ENCODE measurements at places on chromosomes 7 and 10.

- DNase-seq: no peak
These were observed 284.6 kb downstream of the KLF6 start for GRCh38 chr10:3500408-3500856.

- no peak for DNase-seq
These were observed 104.7 kb downstream of the CPXM2 start for GRCh38 chr10:123786896-123787295.

DNA sequence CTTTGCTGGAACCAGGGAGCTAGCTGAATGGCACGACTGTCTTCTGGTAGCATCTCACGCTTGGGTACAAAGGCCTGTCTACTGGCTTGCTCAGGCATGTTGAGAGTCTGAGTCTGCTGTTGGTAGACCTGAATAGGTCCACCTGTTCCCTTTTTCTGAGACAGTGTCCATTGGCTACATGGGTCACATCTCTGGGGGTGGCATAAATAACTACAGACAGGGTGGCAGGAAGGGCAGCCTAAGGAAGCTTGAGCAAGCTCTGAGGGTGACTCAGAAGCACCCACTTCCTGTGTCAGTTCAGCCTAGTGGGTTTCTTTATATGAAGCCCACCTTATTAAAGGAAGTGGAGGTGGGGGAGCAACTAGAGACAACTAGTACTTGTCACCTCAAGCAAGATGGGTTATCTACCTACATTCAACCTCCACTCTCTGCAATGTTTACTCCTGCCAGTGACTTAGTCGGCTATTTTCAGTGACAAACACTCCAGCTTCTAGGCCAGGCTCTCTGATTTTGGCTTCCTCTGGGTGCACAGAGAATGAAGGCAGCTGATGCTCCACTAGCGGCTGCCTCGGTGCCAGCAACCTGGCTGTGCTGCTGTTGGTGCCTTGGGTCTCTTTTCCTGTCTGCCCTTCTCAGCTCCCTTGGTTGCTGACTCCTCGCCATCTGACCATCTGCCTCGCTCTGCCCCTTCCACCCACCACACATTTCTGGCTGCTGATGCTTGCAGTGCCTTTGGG lies 5.7 kb upstream of the ZYX start:
- DNase-seq: peak; percentile 51

DNA sequence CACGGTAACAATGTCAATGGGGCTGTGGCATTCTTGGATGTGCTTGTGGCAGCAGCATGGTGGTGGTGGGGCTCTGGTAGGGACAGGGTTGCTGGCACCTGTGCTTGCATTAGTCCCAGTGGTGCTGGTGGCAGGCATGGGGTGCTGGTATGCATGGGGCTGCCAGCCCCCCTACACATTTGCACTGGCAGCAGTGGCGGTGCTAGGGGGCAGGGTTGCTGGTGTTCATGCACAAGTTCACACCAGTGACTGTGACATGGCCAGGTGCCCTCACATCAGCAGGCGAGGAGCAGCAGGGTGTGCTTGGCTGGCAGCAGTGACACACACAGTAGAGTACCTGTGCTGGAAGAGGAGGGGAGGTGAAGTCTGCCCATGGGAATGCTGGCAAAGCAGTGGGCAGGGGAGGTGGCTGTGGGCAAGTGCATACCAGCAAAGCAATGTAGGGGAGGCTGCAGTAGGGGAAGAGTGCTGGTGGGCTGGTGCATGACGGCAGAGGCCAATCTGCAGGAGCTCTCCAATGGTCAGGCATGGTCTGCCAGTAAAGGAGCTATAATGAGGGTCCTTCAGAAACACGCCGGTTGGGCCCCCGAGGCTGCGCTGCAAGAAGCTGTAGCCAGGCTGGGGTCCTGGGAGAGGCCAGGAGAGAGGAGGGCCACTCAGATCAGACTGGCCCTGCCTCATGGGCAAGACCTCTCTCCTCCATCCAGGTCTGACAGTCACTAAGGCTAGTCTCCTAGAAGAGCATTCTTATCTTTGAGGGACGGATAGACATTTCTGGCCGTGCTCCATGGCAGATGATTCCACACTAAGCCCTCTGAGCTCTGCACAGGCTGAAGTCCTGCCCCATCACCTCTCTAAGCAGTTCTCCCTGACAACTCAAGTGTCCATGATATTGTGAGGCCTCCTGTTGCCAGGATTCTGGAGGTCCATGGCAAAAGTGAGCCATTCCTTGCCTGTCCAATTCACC lies 406.4 kb downstream of the SEMA3D start:
- DNase-seq: peak; percentile 72

DNA sequence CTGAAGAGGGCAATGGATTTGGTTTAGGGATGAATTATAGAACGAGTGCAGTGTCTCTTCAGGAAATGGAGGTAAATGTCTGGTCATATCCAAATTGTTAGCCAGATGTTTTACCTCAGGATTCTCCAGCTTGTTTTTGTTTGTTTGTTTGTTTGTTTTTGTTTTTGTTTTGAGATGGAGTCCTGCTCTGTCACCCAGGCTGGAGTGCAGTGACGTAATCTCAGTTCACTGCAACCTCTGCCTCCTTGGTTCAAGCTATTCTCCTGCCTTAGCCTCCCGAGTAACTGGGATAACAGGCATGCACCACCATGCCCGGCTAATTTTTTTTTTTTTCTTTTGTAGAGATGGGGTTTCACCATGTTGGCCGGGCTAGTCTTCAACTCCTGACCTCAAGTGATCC lies 6.9 kb downstream of the C10orf120 start:
- DNase-seq: no peak

DNA sequence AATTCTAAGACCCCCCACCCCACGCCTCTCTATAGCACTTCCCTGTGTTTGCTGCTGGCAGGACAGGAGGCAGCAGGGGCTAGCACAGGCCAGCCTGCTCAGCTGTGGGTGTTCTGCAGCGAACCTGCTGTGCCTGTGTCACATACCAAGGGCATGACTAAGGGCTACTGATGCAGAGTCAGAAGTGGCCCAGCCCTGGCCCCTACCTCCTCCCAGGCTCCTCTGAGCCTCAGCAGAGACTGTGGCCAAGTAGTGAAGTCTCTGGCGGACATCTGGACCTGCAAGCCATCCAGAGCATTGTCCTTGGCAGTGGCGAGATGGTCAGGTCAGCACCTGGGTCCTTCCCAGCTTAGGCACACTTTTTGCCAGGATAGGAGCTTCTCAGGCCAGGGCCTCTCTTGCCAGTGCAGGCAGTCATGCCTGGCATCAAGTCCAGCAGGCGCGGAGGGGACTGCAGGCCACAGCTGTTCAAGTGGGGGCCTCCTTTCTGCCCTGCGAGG lies 116.3 kb upstream of the RET start:
- no peak for DNase-seq

DNA sequence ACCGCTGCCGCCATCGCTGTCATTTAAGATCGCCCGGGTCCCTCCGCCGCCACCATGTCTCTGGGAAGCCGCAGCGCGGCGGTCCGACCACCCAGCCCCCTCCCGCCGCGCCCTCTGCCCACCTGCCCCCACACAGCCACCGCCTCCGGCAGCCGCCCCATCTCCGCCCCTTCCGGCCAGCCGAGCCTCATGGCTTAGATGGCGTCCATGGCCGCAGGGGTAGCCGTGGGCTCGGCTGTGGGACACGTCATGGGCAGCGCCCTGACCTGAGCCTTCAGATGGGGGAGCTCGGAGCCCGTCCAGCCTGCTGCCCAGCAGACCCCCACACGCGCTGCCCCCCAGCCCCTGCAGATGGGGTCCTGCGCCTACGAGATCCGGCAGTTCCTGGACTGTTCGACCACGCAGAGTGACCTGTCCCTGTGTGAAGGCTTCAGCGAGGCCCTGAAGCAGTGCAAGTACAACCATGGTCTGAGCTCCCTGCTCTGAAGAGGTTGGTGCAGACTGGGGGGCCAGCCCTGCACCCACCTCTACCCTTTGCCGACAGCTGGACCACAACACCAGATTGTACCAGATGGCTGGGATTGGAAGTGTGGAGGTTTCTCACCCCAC lies 38.0 kb upstream of the TARP start:
- DNase-seq: no peak

- DNase-seq: no peak
These were observed 637 bp downstream of the MICU1 start for GRCh38 chr10:72625276-72625607.

- DNase-seq: no peak
These were observed 23.2 kb upstream of the RASSF4 start for GRCh38 chr10:44936314-44936975.

DNA sequence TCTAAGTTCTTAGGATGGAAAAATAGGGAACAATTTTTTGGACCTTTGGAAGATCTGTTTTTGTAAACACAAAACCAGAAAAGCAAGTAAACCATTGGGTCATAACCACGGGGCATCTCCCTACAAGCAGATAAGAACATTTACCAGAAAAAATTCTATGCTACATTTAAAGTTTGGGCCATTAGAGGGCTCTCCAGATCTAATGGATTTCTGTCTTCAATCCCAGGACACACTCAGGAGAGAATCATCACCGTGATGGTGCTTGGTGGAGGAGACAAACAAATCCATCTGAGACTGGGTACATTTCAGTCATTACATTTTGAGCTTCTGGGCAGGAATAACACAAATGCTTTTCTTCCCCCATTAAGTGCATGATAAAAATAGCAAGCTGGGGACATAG lies 178.4 kb upstream of the TARP start:
- no peak for DNase-seq

GRCh38 chr7:8094164-8095140 lies 125.9 kb downstream of the GLCCI1 start:
- DNase-seq: no peak

- no peak for DNase-seq
These were observed 298.7 kb downstream of the BAMBI start for GRCh38 chr10:28975891-28976531.

- DNase-seq: no peak
These were observed 25.9 kb upstream of the C10orf71 start for GRCh38 chr10:49273082-49273465.

DNA sequence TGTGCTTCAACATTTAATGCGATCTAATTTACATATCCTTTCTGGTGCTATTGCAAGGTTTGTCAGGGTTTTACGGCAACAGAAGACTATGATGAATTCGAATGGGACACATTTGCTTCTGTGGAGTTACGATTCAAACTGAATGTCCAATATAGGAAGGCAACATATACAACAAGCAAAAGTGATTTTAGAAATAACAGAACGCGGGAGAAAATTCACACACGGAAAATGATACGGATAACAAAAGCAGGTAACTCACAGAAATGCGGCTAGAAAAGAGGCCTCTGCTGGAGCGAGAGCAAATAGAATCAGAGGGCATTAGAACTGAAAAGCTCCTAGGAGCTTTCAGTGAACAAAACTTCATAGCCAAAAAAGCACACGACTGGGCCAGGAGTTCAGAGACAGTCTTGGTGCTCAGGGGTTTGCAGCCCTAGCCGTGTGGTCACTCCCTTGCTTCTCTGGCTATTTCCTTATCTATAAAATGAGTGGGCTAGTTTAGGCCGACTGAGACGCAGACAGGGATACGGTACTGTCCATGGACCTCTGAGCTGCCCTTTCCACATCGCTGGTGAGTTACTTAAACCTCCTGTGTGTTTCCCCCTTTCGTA lies 557 bp upstream of the TAX1BP1 start:
- DNase-seq: no peak

DNA sequence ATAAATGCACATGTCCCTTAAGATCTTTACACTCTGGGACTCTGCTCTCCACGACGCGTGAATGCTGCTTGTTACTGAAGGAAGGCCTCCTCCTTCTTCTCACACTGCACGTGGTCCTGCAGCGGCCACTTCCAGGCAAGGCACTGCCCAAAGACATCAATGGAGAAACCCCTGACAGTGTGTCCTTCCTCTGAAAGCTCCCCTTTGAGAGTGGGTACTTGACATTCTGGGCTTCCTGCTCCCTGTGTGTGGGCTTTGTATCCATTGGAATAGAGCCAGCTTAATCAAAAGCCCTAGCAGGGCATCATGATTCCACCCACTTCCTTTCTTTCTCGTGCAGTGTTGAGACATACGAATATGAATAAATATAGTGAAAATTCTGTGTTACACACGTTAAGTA lies 69.7 kb upstream of the STK17A start:
- no peak for DNase-seq

DNA sequence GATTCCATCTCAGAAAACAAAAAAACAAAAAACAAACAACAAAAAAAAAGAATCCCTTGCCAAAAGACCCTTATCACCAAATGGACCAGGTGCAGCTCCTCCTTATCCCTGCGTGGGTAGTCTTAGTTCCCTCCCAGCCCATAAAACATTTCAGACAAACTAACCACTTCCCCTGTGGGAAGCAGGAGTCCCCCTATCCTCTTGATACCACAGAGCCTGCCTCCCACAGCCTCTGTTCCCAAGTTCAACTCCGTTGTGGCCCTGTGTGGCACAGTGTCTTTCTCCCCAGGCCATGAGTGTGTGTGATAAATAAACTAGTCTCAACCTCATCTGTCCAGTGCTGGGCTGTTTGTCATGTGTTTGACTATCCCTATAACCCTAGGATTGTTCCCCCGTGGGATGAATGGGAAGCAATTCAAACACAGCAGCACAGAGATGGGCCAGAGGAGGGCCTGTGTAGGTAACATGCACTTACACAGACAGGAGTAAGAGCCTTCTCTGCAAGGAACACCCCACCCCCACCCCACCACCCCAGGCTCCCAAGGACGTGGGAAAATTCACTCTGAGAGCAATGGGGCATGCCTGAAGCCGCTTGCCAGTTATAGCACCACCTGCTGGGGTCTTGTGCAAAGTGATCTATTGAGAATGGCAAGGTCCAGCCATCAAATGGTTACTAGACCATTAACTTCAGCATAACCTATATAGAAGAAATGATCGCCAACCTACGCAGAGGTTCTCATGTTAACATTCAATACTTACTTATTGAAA lies 147.1 kb upstream of the GHITM start:
- no peak for DNase-seq

DNA sequence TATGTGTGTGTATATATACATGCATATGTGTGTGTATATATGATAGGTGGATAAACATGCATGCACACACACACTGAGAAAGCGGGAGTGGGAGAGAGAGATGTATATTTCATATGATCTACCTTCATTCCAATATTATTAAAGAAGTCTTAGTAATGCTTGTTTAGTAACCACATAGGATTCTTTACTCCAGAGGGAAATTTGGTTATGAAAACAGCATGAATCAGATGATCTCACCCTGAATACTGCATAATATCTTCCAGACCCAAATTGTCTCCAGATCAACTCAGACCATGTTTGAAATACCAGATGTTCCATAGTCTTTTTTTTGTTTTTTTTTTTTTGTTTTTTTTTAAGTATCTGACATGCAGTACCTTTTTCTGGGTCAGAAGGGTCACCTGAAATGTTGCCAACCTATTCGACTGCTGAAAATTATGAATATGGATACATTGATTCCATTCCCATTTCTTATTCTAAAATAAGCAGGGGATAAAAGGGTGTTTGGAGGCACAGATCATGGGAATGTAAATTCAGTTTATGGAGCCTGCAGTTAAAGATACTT lies 17.4 kb downstream of the TES start:
- no peak for DNase-seq

DNA sequence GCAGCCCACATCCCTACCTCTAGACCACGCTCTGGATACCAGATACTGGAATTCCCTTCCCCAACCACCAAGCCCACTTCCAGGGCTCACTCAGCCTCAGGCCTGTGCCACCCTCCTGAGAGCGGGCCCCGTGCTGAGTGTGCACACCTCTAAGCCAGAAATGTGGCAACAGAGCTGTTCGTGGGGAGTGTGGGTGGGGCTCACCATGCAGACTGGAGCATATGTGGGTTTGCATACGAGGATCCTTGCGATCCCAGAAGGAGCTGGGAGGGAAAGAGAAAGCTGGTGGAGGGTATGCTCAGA lies 13.0 kb upstream of the LIMK1 start:
- no peak for DNase-seq
